Bone marrow (tissue), 2 donors: ENCODE measurements at places on chromosomes 6 and 20.

GRCh38 chr6:11685481-11686093 is 93.0 kb downstream of the ADTRP start:
- DNase-seq = no peak

DNA sequence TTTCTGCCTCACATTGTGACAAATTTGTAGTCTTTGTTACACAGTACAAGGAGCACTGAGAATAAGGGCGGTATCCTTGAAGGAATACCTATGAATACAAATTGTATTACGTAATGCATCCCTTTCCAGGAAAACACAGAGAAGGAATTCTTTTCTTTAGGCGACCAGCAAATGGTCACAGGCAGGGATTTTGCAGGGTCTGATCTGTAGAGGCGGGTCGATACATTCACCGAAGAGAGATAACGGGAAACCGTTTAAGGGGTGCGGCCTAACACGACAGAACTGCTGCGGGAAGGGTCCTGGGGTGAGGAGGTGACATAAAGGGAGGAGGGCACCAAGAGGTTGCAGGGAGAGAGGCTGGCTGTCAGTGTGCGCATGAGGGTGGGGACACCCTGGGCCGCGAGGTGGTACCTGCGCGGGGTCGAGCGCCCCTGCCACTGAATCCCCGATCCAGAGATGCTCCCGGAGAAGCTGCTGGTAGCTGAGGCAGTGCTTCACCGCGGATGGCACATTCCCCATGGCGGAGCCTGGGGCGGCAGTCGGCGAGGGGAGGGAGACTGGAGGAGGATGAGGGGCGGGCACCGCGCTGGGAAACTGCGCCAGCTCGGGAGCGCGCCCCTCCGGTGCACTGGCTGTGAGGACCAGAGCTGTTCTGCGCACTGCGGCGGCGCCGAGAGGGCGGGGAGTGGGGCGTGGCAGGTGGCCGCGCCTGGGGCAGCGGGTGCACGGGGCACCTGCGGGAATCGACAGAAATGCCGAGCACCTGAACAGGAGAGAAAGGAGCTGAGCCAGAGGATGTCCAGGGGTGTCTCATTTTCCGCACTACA is at the start of gene HMGCLL1:
TSS of gene HMGCLL1 (minus strand) at position 656 of the 827 bp plus-strand sequence. CDS start at position 519, 137 bp downstream.
- no peak for DNase-seq

DNA sequence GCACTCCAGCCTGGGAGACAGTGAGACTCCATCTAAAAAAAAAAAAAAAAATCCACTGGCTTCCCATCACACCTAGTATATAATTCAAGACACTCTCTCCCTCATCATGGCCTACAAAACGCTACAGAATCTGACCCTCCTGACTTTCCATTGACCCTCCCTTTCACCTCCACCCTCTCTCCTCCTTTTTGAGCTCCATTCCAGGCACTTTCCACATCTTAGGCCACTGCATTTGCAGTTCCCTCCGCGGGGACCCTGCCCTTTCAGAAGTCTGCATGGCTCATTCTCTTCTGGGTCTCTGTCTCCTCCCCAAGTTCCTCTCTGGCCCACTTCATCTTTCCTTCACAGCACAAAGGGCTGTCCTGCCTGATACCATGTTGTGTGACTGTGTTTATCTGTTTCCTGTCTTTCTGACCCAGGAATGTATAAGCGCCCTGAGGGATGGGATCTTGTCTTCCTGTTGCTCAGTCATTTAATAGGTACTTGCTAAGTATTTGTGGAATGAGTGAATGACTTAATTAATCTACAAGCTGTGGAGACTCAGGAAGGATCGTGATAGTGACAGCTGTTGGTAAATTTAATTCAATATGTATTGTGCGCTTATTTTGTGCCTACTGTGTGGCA is 35.2 kb downstream of the NCR2 start:
- no peak for DNase-seq

DNA sequence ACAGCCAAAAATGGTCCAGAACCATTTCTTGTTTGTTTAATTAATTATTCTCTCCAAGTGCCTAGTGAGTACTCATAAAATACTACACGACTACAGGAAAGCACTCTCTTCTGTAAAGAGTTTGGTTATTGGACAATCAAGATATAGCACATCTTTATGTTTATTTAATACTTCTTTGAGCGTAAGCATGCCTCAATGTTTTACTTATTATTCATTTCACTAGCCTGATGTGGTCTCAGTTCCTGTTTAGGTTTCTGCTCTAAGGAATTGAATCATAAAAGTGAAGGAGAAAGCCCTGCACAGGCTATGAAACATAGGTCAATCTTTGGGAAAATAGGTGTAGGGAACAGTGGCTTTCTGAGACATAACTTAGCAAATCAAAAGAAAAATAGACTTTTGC is 45.9 kb upstream of the AIG1 start:
- no peak for DNase-seq

DNA sequence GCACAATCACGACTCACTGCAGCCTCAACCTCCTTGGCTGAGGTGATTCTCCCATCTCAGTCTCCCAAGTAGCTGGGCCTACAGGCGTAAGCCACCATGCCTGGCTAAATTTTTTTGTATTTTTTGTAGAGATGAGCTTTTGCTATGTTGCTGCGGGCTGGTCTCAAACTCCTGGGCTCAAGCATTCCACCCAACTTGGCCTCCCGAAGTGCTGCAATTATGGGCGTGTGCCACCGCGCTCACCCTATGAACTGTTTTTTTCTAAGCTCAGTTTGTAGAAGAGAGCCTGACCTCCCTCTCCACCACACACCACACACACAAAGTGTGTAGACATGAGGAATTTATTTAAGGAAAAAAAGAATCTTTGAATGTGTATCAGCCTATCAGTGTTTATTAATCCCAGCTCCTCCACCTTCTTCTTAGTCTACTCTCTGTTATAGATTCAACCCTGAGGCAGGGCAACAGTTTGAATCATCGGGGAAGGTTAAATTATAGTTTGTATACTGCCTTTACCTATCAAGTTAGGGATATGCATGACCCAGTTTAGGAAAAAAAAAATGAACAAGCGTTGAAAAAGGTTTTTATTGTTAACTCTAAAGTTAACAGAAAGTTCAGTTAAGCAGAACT is 74.1 kb downstream of the PLEKHG1 start:
- DNase-seq = no peak

DNA sequence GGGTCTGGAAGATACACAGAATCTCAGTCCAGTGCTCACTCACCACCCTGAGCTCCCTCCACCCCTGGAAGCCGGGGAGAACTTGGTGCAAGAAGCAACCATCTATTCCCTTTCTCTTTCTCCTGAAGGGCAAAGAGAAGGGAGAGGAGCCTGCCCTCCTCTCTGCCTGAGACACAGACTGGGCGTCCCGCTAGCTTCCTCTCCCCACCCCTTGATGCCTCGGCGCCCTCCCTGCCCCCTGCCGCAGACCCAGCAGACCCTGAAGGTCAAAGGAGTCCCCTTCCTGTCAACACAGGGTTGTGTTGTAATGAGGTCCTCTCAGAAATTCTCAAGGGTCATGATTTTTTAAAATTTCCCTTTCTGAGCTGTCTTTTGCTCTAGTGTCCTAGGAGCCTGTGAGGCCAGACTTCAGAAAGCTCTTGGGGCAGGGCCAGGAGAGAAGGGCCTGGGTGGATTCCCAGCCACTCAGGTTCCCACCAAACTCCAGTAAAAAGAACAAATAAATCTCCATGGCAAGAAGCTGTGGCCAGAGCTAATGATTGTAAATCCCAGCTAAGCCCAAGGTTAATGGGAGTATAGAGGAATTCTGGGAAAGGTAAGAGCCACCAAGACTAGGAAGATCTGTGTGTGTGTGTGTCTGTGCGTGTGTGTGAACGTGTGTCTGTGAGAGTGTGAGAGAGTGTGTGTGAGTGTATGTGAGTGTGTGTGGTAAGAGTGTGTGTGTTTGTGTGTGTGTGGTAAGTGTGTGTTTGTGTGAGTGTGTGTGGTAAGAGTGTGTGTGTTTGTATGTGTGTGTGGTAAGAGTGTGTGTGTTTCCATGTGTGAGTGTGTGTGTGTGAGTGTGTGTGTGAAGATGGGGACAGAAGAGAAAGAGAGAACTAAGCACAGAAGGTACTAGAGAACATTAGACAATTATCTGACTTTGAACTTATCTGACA is 1.1 kb upstream of the JPH2 start:
- DNase-seq = no peak

DNA sequence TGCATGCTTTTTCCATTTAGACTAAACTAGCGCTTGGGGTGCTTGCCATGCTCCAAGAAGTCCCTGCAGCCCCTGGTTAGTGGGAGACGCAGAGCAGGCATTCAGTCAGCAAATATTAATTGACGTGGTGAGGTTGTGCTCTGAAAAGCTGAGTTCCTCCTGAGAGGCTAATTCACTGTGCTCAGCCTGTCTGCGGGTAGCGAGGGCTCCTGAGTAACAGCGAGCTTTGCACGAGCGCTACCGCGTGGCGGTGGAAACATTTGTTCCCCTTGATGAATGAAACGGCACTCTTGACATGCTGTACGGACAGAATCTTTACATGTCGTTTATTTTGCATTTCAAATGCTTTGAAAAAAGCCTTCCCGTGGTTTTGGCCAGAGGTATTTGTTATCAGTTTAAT is 170.6 kb upstream of the AGPAT4 start:
- DNase-seq = no peak

- DNase-seq = no peak
Observed at GRCh38 chr6:12113190-12113577, 101.1 kb downstream of the HIVEP1 start.

- DNase-seq = no peak
Observed at GRCh38 chr6:32249262-32249661, 25.4 kb upstream of the NOTCH4 start.

- no peak for DNase-seq
Observed at GRCh38 chr6:55182016-55182650, 7.8 kb downstream of the HCRTR2 start.

GRCh38 chr6:28764014-28764723 is 159.6 kb downstream of the TRIM27 start:
- no peak for DNase-seq

DNA sequence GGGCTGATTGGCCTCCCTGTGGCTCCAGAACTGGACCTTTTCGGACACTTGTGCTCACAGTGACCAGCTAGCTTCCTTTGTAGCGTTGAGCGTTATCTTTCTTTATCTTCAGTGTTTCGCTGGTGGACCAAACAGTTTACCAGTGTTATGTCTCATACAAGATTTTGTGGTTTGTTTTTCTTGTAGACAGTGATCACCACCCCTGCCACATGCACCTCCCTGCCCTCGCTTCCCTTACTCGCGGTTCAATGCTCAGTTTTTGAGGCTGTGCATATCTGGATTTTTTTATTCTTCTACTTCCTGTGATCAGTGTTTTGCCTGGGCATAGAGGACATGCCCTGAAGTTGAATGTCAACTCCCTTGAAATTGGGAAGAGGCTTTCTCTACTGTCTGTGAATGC is 16.4 kb downstream of the MYT1 start:
- DNase-seq = no peak

DNA sequence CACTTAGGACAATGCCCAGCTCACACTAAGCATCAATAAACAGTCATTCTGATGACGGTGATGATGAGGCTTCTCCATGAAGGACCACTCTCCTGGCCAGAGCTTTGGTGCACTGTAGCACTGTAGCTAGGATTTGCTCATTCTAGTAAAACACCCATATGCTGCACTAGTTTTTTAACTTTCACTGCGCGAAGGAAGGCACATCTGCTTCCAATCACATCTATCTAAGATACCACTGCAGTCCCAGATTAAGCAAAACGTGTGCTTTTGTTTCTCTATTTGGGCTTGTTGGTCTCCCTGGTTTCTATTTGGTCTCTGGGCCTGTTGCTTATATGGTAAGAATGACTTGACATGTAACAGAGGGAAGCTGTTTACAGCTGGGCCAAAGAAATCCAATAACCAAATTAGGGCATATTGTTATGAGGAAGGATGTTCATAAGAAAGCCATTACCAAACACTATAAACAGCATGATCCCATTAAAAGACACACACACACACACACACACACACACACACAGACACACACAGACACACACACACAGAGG is 62.4 kb downstream of the FAM229B start:
- DNase-seq = no peak

- DNase-seq = no peak
Observed at GRCh38 chr6:139519571-139520031, 145.2 kb upstream of the CITED2 start.

DNA sequence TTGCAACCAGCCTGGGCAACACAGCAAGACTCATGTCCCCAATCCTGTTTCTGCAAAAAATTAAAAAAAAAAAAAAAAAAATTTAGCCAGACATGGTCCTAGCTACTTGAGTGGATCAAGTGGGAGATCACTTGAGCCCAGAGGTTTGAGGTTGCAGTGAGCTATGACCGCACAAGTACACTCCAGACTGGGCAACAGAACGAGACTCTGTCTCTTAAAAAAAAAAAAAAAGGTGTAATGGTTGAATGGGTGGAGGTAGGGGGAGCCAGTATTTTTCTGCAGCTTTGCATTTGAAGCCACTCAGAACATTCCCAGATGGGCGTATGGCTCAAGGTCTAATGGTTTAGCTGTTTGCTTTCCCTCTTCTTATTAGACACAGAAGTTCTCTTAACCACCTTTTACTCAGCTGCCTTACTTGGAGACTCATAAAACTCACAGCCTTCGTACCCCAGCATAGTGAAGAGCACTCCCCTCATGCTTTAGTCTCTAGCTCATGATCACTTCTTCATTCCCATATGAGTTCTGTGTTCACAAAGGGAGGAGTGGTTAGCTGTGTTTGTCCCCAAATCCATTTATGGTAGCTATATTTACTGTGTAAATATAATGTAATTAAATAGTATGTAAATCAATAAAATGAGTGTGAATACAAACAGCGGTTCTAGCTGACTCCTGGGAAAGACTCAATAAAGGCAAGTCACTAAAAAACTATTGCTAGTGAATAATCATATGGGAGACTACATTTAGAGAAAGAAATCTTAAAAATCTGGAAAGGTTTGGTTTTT is 9.0 kb downstream of the FKBP1A start:
- no peak for DNase-seq

GRCh38 chr20:59579404-59580145 is 24.8 kb upstream of the PHACTR3 start:
- no peak for DNase-seq

DNA sequence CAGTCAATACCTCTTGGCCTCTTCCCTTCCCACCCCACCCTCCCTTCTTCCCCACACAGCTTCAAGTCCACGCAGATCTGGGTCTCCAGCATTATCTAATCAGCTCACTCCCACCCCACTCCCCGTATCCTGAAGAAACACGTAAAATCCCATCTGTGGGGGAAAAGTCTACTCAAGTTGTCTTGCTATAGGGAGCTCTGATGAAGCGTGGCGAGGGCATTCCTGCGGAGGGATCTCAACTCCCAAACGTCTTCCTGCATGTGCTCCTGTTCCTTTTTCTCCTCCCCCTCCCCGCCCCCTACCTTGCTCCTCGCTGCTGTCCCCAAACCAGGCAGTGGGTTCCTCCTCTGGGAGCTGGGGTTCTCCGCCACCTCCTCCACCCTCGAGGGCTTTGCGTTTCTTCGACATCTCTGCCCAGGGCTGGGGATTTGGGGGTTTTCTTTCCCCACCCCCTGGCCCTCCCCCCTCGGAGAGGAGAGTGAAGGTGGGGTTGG is 181.8 kb downstream of the TBXT start:
- DNase-seq = no peak
